ENCODE measurements at places on chromosomes 6 and 20.

GRCh38 chr20:42441864-42442331 lies 747.8 kb downstream of the PTPRT start:
- DNase-seq = no peak

- no peak for DNase-seq
These were observed 578.1 kb downstream of the PHF3 start for GRCh38 chr6:64213697-64214096.

- no peak for DNase-seq
These were observed 39.8 kb downstream of the HIVEP1 start for GRCh38 chr6:12051861-12052368.

- DNase-seq = peak; percentile 59
These were observed 25.3 kb downstream of the BFSP1 start for GRCh38 chr20:17505636-17506517.

GRCh38 chr20:46811224-46812084 lies 83.2 kb upstream of the EYA2 start:
- no peak for DNase-seq

DNA sequence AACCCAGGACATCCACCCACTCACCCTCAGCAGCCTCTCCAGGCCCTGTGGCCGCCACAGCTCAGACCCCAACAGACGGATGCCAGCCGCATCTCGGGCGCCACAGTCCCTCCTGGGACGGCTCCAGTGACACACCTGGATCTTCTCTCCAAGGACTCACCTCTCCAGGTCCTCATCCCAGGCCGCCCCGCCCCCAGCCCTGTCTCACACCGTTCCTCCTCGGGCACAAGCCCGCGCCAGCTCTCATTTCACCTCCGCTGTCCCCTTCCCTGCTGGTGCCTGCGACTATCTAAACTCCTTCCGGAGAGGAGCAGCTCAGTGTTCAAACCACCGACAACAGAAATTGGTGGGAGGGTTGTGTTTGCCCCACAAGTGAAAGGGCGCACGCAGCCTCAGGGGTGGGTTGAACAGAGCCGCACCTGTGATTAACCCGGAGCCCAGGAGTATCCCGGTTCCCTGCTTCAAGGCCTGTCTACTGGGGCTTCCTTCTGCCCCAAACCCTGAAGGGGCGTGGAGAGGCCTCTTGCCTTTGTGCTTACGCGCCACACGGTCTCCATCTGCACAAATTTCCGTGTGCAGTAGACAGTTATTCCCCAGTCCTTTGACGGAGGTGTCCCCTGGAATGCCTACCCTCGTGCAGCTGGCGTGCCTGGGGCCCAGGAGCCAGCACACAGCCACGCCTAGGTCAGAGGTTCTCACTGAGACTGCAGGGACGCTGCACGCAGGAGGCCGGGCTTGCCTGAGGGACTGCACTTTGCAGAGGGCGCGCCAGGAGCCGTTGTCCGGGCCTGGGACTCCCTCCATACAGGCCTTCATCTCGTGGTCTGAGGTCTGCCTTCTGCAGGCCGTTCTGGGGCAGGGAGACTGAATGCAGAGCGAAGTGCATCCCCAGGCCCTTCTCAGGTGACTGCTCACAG lies 232.7 kb downstream of the DLL1 start:
- DNase-seq = no peak

DNA sequence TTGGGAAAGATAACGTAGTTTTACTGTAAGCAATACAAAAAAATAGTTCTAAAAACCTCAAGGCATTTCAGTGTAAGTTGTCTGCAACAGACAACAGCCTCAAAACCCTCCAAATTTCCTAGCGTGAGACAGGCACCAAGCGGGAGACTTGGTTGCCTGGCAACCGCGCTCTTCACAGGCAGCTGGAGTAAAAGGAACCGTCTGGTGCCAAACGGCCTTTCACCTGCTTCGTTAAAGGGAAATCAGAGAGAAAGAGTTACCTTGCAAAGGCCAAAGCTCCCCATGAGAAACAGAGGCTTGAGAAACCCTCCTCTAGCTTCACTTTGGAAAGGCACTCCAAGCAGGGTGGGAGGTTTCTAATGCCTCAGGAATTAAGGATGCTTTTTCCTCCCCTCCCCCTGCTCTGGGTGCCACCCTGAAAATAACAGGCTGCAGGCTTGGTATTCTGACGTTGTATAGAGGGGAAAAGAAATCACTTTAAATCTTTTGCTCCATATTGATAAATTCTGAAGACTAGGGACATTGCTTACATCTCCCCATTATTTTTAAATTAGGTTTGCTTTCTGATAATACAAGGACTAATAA lies 129.7 kb upstream of the UFL1 start:
- no peak for DNase-seq

- DNase-seq = no peak
These were observed 328.4 kb upstream of the KHDRBS2 start for GRCh38 chr6:62614442-62614841.

- no peak for DNase-seq
These were observed 98.3 kb upstream of the SYNDIG1 start for GRCh38 chr20:24370911-24371695.

DNA sequence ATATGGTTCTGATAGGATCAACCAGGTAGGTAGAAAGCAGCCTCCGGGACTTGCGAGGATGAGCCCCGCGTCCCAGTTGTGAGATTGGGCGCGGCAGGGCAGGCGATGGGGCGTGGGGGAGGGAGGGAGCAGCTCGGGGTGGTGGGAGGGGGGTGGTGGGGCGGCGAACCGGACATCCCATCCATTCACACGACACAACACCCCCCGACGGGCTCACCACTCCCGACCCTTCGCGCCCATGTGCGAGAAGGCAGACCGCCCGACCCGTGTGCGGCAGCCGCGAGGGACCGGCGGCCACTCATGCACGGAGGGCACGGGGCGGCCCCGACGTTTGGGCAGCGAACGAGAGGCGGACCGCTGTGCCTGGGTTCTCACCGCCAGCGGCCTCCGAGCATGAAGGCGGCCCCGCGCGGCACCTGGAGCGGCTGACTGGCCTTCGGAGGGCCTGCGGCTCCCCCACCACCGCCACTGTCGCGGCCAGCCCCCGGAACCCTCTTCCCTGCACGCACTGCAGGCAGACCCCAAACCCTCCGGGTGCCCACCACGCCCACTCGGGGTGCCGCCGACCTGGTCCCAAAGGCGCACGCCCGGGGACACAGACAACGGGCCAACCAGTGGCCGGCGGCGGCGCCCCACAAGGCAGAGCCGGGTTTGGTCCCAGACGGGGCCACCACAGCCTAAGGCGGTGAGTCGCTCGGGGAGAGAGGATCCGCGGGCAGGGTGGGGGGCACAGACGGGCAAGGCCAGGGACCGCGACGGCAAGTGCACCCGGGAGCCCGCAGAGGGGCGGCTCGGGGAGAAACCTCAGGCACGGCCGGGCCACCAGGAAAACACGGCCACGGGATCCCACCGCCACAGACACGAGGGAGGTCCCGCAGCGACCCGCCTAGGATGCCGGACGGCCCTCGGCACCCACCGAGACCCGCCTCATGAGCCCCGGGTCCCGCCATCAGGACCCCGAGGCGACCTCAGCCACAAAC lies 769.2 kb upstream of the DEFB115 start:
- no peak for DNase-seq

DNA sequence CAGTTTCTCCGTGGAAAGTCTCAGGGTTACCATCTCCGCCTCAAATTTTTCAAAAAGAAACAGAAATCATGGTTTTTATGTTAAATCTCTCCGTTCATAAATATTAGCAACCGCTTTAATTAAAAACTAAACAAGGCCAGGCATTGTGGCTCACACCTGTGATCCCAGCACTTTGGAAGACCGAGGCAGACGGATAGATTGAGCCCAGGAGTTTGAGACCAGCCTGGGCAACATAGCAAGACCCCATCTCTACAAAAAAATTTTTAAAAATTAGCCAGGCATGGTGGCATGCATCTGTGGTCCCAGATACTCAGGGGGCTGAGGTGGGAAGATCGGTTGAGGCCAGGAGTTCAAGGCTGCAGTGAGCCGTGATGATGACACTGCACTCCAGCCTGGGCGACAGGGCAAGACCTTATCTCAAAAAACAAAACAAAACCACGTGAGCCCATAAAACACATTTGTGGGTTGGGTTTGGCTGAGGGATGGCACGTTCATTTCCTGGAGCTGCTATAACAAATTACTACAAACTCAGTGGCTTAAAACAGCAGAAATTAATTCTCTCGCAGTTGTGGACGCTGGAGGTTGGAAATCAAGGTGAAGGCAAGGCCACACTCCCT lies 223.2 kb downstream of the ZNF217 start:
- DNase-seq = no peak

DNA sequence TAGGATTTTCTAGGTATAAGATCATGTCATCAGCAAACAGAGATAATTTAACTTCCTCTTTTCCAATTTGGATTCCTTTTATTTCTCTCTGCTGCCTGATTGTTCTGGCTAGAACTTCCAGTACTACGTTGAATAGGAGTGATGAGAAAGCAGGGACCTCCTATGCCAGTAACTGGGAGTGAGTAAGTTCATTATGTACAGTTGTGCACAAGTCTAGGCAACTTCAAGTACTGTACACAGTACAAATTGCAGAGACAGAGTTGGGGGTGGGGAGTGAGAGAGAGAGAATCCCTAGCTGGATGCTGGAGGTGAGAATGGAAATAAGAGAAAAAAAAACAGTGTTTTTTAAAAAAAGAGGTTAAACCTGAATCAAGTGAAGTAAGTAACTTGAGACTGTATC lies 210.2 kb downstream of the MMUT start:
- no peak for DNase-seq

GRCh38 chr6:120056085-120056484 lies 706.5 kb upstream of the MAN1A1 start:
- peak; percentile 53 for DNase-seq

DNA sequence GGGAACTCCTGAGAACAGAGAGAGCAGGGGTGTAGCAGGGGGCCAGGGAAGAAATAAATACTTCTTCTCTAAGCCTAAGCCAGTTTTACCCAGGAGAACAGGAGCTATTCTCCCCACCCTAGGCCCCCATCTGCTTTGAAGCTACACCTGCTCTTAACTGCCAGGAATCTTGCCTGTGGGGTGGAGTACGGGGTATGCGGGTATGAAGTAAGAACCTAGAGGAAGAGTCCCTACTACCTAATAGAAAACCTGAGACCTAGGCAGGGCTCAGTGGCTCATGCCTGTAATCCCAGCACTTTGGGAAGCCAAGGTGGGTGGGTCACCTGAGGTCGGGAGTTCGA lies 1.5 kb downstream of the SLC29A1 start:
- no peak for DNase-seq

DNA sequence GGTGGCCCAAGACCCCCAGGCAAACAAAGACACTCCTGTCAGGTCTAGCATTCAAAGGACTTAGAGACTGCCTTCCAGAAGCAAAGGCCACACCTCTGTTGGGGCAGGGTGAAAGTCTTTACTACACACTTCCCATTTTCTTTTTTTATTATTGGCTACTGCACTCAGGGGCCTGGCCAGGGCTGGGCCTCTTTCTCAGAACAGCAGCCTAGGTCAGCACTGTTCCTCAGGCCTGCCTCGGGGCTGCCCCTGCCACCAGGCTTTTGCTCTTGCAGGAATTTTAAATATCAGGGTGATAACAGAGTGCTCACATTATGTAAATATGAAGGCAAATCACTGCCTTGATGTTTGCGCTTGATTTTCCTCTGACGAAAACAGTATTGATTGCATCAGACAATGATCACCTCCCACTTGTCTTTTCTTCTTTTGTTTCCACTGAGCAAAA lies 18.5 kb downstream of the GSTA4 start:
- DNase-seq = no peak

GRCh38 chr6:24855395-24856245 lies 56.9 kb upstream of the ARMH2 start:
- DNase-seq = peak; percentile 75

- DNase-seq = no peak
These were observed 3.8 kb downstream of the ZNF335 start for GRCh38 chr20:45968081-45968671.

GRCh38 chr6:159935065-159935464 lies 33.8 kb upstream of the IGF2R start:
- no peak for DNase-seq

GRCh38 chr20:2729791-2730190 lies 37.2 kb downstream of the EBF4 start:
- DNase-seq = no peak

- no peak for DNase-seq
These were observed 283.9 kb upstream of the FOXQ1 start for GRCh38 chr6:1027795-1028569.

DNA sequence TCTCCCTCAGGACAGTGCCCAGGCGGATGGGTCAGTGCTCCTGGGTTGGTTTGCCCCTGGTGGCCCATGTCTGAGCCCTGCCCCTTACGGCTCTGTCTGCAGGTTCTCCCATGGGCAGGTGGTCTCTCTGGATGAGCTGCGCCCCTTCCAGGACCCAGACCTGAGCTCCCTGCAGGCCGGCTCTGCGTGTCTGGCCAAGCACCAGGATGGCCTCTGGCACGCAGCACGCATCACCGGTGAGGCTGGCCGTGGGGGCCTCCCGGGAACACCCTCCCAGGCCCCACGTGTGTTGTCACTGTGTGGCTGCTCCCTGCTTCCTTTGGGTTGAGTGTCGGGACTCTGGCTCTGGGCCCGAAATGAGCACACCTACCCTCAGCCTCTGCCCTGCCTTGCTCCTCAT lies 3.3 kb upstream of the LIME1 start:
- no peak for DNase-seq

GRCh38 chr20:61257611-61258010 lies 5.5 kb downstream of the CDH4 start:
- DNase-seq = no peak

DNA sequence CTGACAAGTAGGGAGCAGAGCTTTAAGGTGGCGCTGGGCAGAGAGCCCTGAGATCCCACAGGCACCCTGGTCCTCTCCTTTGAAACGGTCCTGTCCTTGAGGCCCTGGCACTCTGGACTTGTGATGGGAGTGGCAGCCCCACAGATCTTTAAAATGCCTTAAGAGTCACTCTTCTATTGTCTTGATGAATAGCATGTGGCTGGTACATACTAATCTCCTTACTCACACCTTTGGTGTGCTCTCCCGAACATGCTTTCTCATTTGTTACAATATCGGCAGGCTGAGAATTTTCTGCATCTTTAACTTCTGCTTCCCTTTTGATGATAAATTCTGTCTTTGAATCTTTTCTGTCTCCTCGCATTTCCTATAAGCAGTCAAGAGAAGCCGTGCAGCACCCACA lies 333.8 kb downstream of the TFAP2A start:
- no peak for DNase-seq

DNA sequence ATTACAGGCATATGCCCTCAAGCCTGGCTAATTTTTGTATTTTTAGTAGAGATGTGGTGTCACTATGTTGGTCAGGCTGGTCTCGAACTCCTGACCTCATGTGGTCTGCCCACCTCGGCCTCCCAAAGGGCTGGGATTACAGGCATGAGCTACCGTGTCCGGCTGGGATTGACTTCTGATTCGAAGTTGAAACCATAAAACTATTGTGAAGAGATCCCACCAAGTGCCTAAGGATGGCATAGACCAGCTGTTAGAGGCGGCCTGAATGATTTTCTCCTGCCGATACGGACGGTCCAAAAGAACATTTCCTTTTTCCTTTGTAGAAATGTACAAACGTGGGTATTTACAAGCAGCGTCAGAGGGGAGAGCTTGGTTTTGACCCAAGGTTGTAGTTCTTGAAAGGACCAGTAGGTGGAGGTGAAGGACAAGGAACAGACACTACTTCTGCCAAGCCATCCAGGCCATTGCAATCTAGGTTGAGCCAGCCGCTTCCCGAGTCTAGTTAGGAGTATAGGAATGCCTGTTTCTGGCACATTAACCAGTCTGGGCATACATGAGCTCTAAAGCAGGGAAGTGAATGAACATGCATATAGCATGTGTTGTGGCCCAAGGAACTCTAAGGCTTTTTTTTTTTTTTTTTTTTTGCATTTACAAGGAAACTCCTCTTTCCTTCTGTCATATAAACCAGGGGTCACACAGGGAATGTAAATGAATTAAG lies 29.0 kb downstream of the MOCS3 start:
- peak; percentile 71 for DNase-seq

GRCh38 chr20:23294166-23294565 lies 56.4 kb upstream of the NXT1 start:
- no peak for DNase-seq

GRCh38 chr6:3442431-3443220 lies 14.2 kb downstream of the SLC22A23 start:
- peak; percentile 68 for DNase-seq

Measured in erythroblast (primary cell).